ENCODE measurements at places on chromosomes 5 and 9.

DNA sequence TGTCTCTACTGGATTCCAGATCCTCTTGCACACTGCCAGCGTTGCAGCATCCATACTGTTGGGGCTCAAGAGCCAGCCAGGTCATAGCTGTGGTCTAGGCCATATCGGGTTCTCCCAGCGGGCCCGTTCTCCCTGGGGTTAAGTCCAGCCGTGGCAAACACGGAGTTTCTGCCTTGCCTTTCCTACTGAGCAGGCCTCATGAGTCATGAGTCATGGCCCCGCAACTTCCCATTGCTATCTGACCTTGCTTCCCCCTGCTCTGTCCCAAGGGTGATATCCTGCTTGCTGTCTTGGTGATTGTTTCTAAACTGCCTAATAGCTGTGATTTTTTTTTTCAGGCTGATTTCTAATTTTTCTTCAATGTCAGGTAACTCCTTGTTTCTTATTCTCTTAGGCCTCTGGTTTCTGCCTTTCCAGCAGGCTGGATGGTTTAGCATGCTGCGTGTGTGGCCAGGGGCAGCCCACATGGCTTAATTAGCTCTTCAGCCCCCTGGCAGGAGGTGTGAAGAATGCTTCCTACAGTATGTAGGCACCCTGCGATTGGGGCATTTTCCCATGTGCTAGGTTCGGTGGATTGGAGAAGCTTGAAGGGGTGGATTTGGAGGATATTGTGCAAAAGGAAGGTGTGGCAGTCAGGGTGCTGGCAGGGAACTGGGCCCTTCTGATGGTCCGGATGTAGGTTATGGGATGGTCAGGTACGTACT, 18.7 kb downstream of the DAPK1 start:
- no peak for DNase-seq

DNA sequence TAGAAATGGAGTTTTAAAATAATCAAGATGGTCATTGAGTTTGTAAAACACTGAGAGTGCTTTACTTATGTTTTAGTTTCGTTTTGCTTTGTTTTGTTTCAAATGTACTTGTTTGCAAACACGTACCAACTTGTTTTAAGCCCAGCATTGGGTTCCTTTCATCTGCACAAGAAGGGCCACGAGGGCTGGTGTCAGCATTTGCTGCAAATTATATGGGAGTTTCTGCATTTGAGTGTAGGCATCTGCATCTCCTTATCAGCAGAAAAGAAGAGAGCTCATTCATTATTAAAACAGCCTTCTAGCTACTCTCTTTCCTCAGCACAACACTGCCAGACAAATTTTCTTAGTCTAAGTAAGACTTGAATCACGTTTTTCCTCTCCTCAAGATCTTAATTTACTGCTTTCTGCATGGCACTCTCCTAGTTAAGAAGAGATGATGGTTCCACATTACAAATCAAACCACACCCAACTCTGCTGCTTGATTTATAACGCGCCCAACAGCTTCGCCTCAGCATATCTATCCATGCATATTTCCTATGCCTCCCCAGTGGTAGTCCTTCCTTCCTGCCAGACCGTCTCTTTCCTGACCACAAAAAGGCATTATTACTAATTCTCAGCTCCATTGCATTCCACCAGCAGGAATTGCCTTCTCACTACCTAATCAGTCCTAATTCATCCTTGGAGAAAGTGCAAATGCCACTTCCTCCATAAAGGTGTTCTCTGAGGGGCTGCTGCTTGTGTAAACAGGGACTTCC, 95.2 kb upstream of the CAST start:
- no peak for DNase-seq

GRCh38 chr5:102910240-102911226, 155.4 kb downstream of the PAM start:
- no peak for DNase-seq

- no peak for DNase-seq
Observed at GRCh38 chr9:133002147-133003070, 23.9 kb downstream of the GFI1B start.

- DNase-seq: no peak
Observed at GRCh38 chr9:127248241-127248640, 16.3 kb upstream of the GARNL3 start.

GRCh38 chr5:93349613-93350012, 231.4 kb downstream of the NR2F1-AS1 start:
- no peak for DNase-seq

GRCh38 chr9:114069476-114070187, 8.5 kb downstream of the AMBP start:
- DNase-seq: no peak

DNA sequence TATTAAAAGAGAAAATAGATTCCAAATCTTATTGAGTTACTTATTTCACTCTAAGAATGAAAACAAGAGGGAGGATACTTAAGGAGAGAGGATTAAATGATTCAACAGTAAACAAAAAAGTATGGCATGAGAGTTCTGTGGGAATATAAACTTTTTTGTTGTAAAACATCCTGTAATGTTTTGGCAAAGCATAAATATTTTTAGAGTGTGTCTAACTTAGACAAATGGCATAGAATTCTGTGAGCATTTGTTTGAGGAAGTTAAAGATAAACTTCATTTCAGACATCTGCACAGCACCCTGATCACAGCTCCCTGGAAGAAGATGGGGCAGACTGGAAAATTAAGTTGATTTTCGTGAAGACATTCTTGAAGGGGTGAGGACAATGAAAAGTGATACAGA, 246.8 kb upstream of the HAPLN1 start:
- no peak for DNase-seq

GRCh38 chr5:90071066-90071465, 338.5 kb downstream of the CETN3 start:
- no peak for DNase-seq

DNA sequence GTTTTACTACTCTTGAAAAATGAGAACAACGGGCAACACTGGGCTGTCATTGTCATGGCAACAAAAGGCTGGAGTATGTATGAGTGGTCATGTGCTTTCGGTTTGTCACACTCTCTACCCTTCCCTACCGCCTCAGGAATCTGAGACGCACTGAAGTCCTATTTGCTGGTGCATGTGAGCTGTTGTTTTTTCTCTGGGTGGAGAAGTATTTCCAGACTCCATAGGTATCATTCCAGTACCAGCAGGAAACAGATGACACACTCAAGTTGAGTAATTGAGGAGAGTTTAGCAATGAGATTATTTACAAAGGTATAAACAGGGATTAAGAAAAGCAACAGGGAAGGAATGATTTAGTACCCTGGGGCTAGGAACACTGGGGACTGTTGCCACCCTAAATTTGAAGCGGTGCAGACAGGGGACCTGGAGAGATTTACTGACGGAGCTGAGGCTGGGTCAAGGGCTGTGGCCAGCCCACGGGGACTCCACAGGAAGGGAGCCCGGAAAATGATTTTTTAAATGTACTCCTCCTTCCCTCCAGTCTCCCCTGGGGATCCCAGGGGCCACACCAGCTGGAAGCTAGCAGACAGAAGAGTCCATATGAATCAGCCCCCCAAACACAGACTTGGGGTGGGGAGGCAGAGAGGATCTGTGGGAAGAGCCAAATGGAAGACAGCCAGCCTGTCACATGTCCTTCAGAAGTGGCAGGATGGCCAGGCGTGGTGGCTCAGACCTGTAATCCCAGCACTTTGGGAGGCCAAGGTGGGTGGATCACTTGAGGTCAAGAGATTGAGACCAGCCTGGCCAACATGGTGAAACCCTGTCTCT, 13.2 kb upstream of the ZBTB43 start:
- DNase-seq: no peak

GRCh38 chr5:42855811-42856210, 44.1 kb upstream of the SELENOP start:
- no peak for DNase-seq
